Progenitor cell of endocrine pancreas (in vitro differentiated cells): ENCODE measurements at places on chromosomes 13 and 19. TPM values are rescaled to one million over a fixed set of nuclear protein-coding genes. Genes with fewer than 3 reads are reported as not detected.

DNA sequence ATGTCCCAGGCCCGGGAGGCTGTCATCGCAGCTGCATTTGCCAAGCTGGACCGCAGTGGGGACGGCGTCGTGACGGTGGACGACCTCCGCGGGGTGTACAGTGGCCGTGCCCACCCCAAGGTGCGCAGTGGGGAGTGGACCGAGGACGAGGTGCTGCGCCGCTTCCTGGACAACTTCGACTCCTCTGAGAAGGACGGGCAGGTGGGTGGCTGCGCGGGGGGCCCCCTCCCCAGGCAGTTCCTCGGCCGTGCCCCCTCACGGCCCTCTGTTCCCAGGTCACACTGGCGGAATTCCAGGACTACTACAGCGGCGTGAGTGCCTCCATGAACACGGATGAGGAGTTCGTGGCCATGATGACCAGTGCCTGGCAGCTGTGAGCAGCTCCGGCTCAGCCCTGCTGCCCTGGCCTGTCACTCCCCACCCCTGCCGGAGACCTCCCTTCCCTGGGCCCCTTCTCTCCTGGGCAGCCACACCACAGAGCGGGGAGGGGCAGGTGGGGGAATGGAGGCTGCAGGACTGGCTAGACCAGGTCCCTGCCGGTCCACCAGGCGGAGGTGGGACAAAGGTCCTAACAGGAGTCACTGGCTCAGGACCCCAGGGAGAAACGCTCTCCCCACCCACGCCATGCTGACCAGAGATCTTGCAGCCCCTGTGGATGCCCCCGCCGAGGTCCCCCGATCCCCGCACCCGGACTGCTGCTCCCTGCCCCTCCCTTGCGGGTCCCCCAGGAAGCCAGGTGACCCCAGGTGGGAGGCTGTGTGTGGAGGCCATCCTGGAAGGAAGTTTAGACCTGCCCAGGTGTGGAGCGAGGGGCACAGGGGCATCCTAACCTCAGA lies 1.1 kb downstream of the CAPS start:
- peak overlapping the region; percentile 81 for H3K27ac ChIP-seq
- H3K4me1 ChIP-seq, result peaks cover 15% of the 10 kb centered on the region
- peak; percentile 62 for DNase-seq
- H3K36me3 ChIP-seq, result peaks cover 11% of the 10 kb centered on the region
- no peak overlapping the region for H3K4me3 ChIP-seq

DNA sequence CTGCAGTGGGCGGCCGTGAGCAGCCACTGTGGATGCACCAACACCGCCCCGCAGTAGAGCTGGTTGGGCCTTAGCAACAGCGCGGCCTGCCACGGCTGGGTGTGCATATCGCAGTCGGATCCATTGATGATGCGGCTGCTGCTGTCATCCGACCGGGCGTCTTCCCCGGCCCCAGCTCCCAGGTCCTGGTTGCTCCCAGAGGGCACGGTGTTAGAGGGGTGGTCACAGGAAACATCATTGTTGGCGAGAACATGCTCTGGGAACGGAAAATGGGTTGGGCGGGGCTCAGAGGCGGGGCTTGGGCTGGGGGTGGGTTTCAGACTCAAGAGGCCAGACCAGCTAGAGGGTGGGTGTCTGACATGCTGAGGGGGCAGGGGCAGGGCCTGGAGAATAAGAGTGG lies 3.0 kb downstream of the KLK5 start:
- no peak for DNase-seq
- no peak overlapping the region for H3K27ac ChIP-seq
- H3K36me3 ChIP-seq, result no peaks in the 10 kb centered on the region
- H3K4me3 ChIP-seq, result no peak overlapping the region
- peaks cover 44% of the 10 kb centered on the region for H3K27me3 ChIP-seq
- H3K4me1 ChIP-seq, result no peaks in the 10 kb centered on the region

DNA sequence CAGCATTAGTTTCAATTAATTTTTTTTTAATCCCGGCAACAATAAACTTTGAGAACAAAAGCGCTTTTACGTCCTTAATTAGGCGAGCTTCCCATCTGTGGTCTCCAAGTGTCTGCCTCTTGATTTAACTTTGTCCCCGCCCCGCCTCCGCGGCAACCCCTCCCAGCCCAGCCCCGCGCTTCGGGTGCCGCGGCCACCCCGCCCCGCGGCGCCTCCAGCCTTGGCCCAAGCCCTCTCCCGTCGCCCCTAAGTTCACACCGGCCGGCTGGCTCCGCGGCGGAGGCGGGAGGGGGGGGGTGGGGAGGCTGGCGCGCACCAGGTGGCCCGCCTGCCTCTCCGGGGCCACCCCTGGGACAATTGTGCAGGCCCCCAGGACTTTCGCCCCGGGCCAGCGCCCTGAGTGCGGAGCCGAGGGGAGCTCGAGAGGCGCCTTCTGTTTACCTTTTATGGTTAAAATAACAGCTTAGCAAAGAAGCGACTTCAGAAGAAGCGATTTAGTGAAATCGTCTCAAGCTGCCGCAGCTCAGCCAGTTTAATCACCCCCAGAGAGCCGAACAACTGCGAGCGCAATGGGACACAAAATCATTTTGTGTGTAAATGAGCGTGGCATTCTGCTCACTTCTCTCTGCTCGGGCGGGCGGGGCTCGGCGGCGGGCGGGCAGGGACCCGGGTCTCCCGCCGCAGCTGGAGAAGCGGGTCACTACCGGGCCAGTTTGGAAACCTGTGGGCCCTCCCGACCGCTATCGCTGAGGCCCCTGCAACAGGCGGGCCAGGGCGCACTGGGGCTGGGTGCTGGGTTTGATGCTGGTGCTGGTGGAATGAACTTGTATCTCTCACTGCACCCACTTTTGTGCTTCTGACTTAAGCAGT lies 1.4 kb downstream of the KCTD15 start:
- peak overlapping the region; percentile 94 for H3K27ac ChIP-seq
- peaks cover 6% of the 10 kb centered on the region for H3K4me1 ChIP-seq
- H3K36me3 ChIP-seq, result peaks cover 8% of the 10 kb centered on the region
- no peak for DNase-seq

GRCh38 chr13:34750078-34750931 lies 191.8 kb upstream of the NBEA start:
- peaks cover 5% of the 10 kb centered on the region for H3K27me3 ChIP-seq
- H3K4me3 ChIP-seq, result peak overlapping the region; percentile 74
- no peak for DNase-seq
- peaks cover 23% of the 10 kb centered on the region for H3K4me1 ChIP-seq
- H3K36me3 ChIP-seq, result no peaks in the 10 kb centered on the region

- no peak for DNase-seq
- no peak overlapping the region for H3K27ac ChIP-seq
- peaks cover 11% of the 10 kb centered on the region for H3K36me3 ChIP-seq
- H3K4me1 ChIP-seq, result peaks cover 6% of the 10 kb centered on the region
Observed at GRCh38 chr19:5934069-5934401, 20.0 kb downstream of the CAPS start.

DNA sequence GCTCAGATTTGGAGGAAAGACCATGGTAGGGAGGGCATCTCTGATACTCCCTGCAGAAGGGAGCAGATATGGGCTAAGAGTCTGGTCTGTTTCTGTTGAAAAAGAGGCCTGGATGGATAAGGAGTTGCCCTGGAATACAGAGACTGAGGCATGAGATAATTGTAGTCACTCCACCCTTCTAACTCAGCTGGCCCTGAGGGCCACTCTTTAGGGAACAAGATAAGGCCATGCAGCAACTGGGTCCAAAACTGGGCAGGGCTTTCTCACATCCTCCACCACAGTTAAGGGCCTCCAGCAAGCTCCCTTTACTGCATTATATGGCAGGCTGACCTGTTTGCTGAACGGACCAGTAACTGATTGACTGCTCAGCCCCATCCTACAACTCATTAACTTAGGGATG lies 1.3 kb downstream of the ZNF749 start:
- peaks cover 20% of the 10 kb centered on the region for H3K4me1 ChIP-seq
- peaks cover 36% of the 10 kb centered on the region for H3K36me3 ChIP-seq
- H3K4me3 ChIP-seq, result peak overlapping the region; percentile 95

ATP4B gene
- not detected in 2 replicates for total RNA-seq

SLC8A2 gene
- total RNA-seq, result 1.2 and 1.4 TPM in 2 replicates

ZNF497 gene
- 11.7 and 13.4 TPM in 2 replicates for total RNA-seq

CYSLTR2 gene
- 0.17 and 0.47 TPM in 2 replicates for total RNA-seq
